Activated T-cell treated with anti-CD3 and anti-CD28 coated beads, Interleukin-2, amount 50 U/mL, for 4 hours (primary cell): ENCODE measurements at places on chromosomes 2 and 18.

GRCh38 chr2:233210843-233211547 lies 40.5 kb upstream of the ATG16L1 start:
- no peak for DNase-seq

DNA sequence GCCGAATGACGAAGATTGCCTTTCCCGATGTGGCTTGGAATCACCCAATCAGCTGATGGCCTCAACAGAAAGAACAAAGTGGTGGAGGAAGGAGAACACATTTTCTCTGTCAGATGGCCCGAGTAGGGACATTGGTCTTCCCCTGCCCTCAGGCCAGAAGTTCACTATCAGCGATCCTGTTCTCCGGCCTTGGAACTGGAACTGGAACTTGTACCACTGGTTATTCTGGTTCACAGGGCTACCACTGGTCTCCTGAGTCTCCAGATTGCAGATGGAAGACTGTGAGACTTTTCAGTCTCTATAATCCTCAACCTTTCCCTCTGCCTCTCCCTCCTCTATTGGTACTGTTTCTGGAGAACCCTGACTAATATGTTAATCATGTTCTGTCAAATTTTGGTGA lies 180.4 kb downstream of the ANKRD30B start:
- DNase-seq = no peak

GRCh38 chr2:238665919-238666318 lies 182.0 kb upstream of the TWIST2 start:
- no peak for DNase-seq

DNA sequence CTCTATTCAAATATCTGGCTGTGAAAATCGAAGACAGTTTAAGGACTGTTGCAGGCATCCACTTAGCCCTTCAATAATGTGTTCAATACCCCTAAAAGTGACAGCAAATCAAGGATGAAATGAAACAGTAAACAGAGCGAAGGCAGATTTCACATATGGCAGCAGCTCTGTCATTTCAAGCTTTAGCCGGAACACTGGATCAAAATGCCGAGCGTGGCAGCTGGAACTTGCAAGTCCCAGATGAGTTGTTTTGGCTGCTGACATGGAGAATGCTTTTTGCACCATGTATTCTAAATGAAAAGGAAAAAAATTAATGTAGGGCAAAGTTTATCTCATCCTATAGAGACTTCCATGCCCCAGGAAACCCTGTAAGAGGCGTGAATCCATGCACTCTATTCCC lies 18.0 kb downstream of the LRRC30 start:
- no peak for DNase-seq

- no peak for DNase-seq
Measured at GRCh38 chr2:20633794-20634506, 16.9 kb downstream of the HS1BP3 start.

DNA sequence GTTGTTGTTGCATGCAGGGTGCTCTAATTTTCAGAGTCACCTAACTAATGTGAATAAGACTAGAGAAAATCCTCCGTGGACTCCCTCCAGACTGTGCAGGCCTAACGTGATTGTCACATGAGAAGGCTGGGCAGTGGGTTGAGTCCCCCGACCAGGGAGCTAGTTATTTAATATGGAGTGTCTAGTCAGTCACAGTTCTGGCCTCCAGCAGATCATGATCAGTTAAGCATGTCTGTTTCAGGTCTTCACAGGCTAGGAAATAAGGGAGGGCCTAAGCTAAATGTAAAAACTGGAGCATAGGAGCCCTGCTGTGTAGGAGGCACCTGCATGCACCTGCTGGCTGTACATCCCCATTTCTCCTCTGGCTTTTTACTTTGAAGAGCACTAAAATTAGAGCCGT lies 86.8 kb downstream of the PRPF40A start:
- no peak for DNase-seq
